Femur (tissue), 1 donor: ENCODE measurements at places on chromosomes 6 and 20.

GRCh38 chr6:100517106-100517505 lies 52.4 kb upstream of the SIM1 start:
- no peak for DNase-seq

GRCh38 chr6:145383428-145383827 lies 351.9 kb downstream of the EPM2A start:
- DNase-seq = no peak

DNA sequence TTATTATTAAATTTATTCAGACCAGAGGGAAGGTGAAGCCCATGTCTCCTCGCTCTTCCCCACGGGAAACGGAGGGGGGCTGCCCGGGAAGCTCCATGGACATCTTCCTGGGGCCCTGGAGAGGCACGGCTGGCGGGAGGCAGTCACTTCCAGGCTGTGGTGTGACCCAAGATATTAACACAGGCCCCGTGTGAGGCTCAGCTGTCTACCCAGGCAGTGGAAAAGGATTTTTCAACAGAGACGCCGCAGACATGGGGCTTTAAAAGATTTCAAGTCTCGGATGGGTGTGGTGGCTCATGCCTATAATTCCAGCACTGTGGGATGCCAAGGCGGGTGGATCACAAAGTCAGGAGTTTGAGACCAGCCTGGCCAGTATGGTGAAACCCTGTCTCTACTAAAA lies 117.9 kb downstream of the ERMARD start:
- no peak for DNase-seq

DNA sequence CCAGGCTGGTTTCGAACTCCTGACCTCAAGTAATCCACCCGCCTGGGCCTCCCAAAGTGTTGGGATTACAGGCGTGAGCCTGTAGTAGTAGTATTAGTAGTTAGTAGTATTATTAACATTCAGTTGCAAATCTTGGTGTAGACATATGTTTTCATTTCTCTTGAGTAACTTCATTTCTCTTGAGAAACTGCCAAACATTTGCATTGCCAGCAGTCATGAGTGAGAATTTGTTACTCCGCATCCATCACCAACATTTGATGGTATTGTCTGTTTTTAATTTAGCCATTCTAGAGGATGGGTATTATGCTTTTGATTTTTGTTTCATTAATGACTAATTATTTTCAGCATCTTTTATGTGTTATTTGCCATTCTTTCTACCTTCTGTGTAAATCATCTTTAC lies 1.5 kb upstream of the ERVFRD-1 start:
- no peak for DNase-seq

- peak; percentile 20 for DNase-seq
Measured at GRCh38 chr6:101114703-101115102, 233.6 kb upstream of the ASCC3 start.

DNA sequence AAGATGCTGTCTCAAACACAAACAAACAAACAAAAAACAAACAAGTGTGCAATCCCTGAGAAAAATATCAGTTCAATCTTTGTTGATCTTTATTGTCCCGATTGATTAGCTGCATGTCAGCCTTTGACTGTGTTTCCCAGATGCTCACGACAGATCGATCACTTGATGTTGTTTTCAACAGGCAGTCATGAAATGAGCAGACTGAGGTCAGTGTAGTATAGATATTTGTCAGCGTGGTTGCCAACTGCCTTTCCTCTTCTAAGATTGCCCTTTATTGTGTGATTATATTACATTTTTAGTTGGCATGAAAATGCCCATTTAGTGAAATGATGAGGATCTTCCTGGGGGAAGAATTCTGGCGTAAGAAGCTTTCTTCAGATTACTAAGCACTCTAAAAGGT lies 25.6 kb downstream of the UTRN start:
- no peak for DNase-seq

- no peak for DNase-seq
Measured at GRCh38 chr6:25136854-25137253, 142.3 kb upstream of the CARMIL1 start.

DNA sequence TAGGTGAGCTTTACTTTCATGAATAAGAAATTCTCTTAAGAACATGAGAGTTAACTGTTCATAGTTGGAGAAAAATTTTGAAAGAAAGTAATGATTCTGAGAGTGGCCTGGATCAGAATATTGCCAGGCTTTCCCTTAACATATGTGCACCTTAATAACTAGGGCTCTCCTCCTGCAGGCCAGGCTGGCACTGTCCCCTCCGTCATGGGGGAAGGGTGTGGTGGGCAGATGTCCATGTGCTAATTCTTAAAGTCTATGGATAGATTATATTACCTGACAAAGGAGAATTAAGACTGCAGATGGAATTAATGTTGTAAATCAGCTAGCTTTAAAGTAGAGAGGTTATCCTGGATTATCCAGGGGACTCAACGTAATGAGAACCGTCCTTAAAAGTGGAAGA lies 10.9 kb upstream of the KLHL32 start:
- no peak for DNase-seq

DNA sequence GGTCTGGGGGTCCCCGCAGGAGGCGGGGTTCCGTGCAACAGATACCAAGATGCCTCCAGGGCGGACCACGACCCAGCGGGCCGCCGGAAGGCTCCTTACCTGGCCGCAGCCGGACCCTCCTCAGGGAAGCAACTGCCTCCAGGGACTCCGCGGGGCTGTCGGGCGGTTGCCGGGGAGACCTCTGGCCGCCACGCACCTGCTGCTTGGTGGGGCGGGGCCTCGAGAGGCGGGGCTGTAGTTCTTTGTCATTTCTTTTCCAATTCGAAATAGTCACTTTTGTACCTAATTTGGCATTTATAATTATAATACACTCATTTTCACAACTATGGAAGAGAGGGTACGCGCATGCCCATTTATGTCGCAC lies 647 bp downstream of the AK9 start:
- peak; percentile 54 for DNase-seq

DNA sequence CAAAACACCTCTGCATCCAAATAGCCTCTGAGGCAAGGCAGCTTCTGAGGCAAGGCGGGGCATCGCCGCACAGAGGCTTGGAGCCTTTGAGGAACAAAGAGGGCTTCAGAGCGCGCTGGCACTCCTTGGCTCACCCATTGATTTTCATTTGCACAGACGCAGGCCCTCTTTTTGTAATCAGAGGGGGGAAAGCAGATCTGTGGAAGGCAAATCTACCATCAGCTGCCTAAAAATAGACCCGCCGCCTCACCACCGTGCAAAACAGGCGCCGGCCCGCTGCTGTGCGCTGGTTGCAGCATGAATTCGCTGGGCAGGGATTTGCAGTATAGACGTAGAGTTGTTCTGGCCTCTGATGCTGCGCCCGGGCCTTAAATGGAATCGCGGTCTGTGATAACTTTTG lies 69.9 kb upstream of the STMND1 start:
- no peak for DNase-seq

GRCh38 chr6:124441450-124441849 lies 520.8 kb upstream of the RNF217 start:
- no peak for DNase-seq

DNA sequence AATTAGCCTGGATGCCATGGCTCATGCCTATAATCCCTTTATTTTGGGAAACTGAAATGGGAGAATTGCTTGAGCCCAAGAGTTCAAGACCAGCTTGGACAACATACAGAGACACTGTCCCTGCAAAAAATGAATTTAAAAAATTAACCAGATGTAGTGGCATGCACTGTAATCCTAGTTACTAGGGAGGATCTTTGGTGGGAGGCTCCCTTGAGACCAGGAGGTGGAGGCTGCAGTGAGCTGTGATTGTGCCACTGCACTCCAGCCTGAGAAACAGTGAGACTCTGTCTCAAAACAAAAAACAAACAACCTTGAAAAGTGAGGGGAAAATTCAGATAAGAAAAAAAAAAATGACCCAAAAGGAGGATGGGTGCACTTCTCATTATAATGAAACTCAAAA lies 23.4 kb downstream of the CAP2 start:
- DNase-seq = no peak

DNA sequence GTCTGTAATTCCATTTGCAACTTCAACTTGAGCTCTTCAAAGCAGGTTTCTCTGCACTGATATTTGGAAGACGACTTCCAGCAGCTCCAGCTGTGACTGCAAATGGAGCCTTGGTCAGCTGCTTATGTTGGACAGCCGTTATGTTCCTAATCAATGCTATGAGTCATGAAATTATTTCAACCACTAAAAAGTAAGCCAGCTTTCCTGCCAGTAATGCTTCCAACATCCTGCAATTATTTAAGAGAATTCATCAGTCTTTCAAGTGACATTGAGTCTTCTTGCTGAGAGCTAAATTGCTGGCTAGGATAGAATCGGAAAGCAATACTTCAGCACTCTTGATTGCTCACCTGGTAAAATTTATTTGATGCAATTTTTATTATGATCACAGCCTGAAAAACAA lies 375.7 kb downstream of the MMUT start:
- no peak for DNase-seq

GRCh38 chr6:6696867-6697531 lies 108.5 kb downstream of the LY86 start:
- peak; percentile 76 for DNase-seq

DNA sequence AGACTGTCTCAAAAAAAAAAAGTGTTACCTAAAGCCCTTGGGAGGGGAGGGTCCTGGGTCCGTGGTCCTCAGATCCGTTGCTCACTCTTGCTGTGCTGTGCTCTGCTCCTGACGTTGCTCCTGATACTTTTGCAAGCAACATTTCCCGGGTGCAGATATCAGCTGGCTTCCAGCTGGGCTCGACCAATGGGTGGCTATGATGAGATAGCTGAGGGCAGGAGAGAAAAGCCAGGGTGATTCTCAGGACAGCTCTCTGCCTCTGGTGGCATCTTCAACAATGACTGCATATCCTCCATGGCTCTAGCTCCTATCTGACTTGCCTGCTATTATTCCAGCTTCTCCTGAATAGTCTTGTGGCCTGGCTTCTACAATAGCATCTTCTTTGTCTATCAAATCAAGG lies 134.5 kb downstream of the RPS12 start:
- DNase-seq = no peak

DNA sequence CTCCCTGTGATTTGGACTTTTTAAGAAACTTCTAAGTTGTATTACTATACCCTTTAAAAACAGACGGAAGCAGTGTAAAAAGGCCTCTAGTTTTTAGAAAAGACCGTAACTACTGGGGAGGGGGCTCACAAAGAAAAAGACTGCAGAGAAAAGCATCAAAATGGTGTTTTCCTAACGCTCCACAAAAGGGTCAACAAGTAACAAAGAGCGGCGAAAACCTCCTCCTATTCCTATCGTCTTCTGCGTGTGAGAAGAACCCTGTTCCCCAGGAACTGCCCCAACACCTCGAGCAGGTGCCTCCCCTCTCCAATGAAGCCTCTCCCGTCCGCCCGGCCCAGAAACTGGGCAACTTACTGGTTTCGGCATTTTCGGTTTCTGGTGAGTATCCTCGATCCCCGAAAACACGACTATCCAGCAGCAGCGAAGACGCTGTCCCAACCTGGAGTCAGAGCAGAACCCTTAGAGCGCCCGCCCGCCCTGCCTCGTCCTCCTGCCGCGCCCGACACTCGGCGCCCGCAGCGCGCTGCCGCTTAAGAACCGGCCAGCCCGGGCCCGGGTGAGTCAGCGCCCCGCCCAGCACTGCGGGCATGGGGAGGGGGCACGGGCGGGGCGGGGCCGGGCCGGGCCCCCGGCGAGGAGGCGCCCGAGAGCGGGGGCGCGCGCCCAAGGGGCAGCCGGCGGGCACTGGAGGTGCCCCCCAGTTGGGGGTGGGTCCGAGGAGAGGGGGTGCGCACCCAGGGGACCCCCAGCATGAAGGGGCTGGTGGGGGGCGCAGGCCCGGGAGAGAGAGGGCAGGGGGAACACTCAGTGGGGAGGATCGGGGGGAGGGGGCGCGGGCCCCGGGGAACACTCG lies 1.2 kb downstream of the EZR start:
- peak; percentile 84 for DNase-seq

GRCh38 chr6:27854421-27854820 lies 57.8 kb downstream of the OR2B2 start:
- no peak for DNase-seq

GRCh38 chr6:118546164-118546879 lies 1.8 kb upstream of the PLN start:
- no peak for DNase-seq

- DNase-seq = no peak
Measured at GRCh38 chr6:17448165-17448564, 54.8 kb downstream of the CAP2 start.

DNA sequence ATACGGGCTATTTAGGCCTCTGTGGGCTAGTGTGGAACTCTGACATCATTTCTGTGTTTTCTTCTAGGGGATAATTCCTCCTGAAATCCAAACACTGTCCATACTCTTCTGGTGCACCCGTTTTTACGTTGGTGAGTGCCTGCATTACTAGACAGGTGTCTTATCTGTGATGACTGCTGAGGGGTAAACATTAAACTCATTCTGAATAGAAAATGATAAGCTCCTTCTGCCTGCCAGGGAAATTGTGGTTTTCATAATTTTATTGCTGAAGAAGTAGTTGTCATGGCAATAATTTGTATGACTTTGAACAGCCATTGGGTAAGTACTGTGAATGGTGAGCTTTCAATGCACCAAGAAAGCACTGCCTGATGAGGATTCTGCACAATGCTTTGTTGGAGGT lies 705.6 kb downstream of the UTRN start:
- no peak for DNase-seq

DNA sequence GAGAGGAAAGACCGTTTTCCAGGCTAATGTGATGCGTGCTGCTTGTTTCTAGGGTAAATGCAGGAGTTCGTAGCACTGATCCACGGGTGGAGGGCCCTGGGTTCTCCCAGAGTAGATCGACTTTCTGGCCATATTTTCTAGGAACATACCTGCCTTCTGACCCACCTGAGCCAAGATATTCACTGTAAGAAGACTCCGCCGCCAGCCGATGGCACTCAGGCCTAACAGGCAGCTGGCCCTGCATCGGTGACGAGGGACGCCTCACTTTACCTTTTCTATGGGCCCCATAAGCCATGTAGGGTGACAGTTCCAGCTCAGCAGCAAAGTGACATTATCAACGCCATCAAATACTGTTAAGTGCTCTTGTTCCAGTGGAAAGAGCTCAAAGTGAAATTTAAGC lies 30.2 kb upstream of the FRMD1 start:
- no peak for DNase-seq

GRCh38 chr6:41733707-41734665 lies 1.4 kb downstream of the TFEB start:
- peak; percentile 87 for DNase-seq

DNA sequence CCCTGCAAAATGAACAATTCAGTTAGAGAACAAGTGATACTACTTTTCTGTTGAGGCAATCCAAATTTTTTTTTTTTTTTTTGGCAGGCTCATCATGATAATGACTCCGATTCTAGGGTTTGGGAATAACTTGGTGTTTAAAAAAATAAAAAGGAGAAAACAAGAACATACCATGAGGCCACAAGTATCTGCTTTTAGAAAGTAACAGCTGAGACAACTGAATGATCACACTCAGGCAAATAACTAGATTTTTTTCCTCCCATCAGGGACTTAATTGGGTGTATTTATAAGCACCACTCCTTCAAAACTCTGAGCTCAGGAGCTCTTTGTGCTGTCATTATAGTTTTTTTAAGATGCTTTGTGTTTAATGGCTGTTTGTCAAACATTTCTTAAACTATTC lies 29.6 kb downstream of the PAK5 start:
- no peak for DNase-seq

DNA sequence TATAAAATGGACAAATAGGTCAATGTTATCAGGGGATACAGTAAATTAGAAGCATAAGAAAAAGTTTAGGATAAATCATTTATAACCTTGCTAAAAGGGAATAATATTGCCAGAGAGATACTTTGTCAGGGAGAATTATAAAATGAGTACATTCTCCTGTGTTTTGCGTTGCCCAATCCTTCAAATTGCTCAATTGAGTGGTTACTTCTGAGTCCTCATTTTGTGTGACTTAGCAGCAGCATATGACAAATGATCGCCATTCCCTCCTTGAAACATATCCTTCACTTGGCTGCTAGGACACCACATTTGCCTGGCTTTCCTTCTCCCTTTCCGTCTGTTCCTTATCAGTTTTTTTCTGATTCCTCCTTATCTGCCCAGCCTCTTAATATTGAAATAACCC lies 106.7 kb upstream of the FLRT3 start:
- no peak for DNase-seq
